Activated CD8-positive, alpha-beta memory T cell treated with anti-CD3 and anti-CD28 coated beads for 1 hour (primary cell): ENCODE measurements at places on chromosomes 11 and 22.

DNA sequence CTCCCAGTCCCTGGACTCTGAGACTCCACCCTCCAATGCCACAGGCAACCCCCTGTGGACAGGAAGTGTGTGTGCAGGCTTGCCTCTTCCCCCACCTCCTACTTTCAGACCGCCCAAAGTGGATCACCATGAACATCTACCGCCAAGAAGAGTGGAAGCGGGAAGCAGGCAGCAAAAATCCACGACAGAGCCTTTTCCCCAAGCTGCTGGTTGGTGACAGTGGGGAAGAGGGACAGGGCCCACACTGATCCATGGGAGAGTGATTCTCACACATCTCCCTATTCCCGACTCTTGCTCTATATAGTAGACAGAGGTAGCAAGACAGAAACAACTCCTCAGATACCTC, 53.4 kb upstream of the SPATA19 start:
- no peak for DNase-seq

DNA sequence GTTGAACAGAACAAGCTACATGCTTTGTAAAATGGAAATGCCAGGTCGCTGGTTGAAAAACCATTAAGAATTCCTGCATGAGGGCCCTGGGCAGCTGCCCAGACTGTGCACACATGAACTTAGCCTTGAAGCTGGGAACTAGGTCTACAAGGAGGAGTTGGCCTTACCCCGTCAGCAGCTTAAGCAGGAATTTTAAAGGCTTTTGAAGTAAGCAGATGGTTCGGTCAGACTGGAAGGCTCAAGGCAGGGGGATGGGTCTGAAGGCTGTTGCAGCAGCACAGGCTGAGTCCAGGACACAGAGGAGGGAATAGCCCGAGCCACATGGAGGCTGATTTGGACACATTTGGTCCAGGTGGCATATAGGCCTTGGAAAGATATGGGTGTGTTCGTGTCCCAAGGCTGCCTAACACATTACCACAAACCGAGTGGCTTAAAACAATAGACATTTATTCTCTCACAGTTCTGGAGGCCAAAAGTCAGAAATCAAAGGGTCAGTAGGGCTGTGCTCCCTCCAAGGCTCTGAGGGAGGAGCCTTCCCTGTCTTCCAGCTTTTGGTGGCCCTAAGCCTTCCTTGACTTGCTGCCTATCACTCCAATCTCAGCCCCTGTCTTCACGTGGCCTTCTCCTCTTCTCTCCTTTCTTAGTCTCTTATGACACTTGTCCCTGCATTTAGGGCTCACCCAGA, 11.6 kb downstream of the LIF start:
- DNase-seq = no peak

DNA sequence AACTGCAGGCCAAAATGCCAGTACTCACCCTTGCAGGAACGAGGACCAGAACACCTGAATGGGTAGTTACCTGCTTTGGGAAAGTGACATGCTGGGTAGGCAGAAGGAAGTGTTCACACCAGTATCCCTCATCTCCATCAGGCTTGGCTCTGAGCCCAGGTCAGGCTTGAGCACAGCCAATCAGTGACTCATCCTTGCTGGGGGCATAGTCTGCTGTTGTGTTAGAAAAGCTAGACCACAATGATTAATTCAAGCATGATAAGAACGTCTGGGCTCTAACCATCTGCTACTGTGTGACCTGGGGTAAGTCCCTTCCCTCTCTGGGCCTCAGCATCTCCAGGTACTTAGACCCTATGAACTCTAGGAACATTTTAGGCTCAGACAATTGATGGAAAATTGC, 450.4 kb downstream of the MIAT start:
- no peak for DNase-seq

GRCh38 chr11:128765571-128766549, 72.0 kb downstream of the FLI1 start:
- DNase-seq = no peak

DNA sequence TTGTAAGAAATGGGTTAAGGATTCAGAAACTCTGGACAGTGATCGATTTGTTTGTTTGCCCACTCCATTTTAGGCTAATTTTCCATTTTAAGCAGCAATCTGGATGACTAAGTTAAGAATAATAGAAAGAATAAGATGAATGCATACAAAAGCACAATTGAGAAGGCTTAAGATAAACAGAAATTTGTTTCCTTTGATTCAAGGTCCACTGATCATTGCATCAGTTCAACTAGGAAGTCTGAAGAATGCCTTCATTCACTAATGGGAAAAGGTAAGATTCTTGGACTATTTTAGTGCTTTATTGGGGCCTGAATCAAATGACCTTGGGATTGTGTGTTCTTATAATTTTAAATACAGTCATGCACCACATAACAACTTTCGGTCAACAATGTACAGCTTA, 140.8 kb downstream of the CADM1 start:
- no peak for DNase-seq

GRCh38 chr11:71971680-71972079, 27.0 kb upstream of the IL18BP start:
- DNase-seq = no peak

- DNase-seq = no peak
Observed at GRCh38 chr11:93256623-93257022, 58.8 kb upstream of the SLC36A4 start.

DNA sequence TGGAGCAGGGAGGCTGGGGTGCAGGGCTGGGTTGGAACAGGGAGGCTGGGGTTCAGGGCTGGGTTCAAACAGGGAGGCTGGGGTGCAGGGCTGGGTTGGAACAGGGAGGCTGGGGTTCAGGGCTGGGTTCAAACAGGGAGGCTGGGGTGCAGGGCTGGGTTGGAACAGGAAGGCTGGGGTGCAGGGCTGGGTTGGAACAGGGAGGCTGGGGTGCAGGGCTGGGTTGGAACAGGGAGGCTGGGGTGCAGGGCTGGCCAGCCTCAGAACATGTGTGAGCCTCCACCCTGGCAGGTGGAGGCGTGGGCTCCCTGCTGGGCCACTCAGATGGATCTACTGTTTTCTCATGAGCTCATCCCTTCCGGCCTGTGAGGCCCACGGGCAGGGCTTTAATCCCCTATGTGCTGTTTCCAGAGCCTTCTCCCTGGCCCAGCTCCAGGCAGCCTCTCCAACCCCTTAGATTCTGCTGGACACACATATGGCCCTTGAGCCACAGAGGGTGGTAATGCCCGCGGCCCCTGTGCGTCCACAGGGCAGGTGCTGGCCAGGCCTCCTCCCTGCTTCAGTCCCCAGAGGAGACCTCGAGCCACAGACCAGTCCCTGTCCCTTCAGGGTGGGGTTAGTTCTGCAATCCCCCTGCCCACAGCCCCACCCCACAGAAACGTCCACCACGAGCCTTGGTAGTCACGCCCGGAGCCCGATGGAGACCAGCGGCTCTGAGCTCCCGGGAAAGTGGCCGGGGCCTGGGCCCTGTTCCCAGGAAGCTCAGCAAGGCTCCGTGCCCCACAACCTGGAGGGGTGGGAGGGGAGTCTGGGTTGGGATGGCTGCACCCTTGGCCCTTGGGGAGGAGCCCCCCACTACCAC, 197.9 kb downstream of the BRD1 start:
- no peak for DNase-seq

DNA sequence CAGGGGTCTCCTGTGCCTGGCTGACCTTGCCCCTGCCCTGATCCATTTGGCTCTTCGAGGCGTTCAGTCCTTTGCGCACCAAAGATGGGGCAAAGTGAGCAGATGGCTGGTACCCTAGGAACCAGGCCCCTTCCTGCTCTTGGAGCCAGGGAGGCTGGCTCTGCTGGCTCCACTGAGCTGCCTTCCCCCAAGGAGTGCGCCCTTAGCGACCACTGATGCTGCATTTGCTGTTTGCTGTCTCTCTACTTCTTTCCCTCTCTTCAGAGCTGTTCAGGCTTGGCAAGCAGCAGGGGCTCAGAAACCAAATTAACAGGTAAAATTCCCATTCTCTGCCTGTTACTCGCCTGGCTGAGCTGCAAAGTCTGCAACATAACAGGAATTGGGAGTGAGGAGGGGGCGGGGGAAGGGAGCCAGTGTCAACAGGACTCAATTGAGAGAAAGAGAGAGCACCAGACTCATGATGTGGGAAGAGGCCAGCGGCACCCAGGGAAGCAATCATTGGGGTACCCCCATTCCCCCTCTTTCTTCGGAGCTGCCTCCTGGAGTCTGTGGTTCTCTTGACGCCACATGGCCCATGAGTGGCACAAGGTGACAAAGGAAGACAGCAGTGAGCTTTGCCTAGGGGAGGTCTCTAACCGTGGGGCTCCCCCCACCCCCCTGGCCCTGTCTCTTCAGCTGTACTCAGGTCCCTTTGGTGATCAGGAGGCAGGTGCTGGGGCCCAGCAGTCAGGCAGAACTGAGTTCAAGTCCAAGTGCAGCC, 102.3 kb downstream of the TP53I11 start:
- no peak for DNase-seq

DNA sequence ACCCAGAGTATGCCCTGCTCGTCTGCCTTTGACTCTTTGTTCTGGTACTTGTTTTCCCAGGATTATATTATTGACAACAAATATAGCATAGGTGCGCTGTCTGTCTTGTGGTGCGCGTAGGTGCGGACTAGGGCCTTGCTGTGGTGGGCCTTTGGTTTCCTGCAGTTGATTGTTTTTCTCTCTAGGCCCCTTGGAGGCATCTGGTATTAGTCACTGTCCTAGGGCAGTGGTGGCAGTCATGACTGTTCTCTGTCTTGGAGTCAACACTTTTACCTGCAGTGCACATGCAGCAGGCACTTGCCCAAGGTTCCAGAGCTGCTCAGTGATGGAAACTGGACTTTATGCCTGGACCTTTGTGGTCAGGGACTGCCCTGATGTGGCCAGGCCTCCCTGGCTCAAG, 18.6 kb downstream of the PPP6R2 start:
- no peak for DNase-seq

- no peak for DNase-seq
Observed at GRCh38 chr11:106091480-106092123, 14.1 kb downstream of the AASDHPPT start.

GRCh38 chr22:17851759-17852158, 77.5 kb upstream of the BID start:
- DNase-seq = no peak

- DNase-seq = peak; percentile 43
Observed at GRCh38 chr22:37623075-37624016, 14.7 kb downstream of the GGA1 start.

DNA sequence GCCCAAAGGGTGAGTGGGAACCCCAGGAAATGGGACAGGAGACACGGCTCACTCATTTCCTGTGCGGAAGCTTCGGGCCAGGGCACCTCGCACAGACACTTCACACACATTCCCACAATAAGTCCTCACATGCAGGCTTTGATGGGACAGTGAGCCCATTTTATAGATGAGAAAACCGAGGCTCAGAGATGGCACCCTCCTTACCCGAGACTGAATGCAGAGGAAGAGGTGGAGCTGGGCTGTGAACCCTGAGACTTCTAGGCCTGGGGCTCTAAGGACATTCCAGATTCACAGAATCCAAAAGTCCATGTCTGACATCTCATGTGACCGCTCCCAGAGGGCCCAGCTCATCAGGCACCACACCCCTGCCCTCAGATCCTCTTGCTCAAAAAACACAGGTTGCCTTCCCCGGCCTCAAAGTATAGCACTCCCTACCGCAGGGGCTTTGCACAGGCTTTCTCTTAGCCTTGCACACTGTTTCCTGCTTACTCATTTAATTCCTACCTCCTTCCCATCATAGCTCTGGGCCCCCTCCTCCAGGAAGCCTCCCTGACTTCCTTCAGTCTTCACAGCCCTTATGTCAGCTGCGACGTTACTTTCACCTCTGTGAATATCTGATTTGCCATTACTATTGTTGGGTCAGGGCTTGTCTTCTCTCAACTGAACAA, 57.1 kb upstream of the TCF20 start:
- DNase-seq = no peak

GRCh38 chr22:19879246-19879570, 24.5 kb upstream of the GNB1L start:
- no peak for DNase-seq

- no peak for DNase-seq
Observed at GRCh38 chr22:50015451-50016307, 3.1 kb upstream of the IL17REL start.

DNA sequence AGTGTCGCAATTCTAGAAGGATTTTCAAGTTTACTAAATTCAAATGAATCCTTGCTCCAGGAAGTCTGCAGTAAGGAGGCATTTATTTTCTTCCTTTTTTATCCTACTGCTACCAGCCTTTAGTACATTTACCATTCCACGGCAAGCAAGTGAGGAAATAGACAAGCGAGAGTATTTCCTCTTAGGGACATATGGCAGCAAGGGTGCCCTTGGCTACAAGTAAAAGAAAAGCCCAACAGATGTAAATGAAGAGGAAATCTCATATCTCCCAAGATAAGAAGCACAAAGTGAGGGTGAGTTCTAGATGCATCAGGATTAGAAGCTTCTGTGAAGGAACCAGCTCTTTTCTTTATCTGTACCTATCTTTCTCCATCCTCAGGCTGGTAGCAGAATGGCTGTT, 37.8 kb upstream of the FZD4 start:
- DNase-seq = no peak

GRCh38 chr22:41828516-41828915, 4.4 kb upstream of the SREBF2 start:
- no peak for DNase-seq

GRCh38 chr11:67371189-67371910, 2.0 kb downstream of the CLCF1 start:
- DNase-seq = no peak

GRCh38 chr11:99513368-99513767, 492.6 kb downstream of the CNTN5 start:
- DNase-seq = no peak

- DNase-seq = no peak
Observed at GRCh38 chr11:112315861-112316739, 55.4 kb upstream of the PLET1 start.

DNA sequence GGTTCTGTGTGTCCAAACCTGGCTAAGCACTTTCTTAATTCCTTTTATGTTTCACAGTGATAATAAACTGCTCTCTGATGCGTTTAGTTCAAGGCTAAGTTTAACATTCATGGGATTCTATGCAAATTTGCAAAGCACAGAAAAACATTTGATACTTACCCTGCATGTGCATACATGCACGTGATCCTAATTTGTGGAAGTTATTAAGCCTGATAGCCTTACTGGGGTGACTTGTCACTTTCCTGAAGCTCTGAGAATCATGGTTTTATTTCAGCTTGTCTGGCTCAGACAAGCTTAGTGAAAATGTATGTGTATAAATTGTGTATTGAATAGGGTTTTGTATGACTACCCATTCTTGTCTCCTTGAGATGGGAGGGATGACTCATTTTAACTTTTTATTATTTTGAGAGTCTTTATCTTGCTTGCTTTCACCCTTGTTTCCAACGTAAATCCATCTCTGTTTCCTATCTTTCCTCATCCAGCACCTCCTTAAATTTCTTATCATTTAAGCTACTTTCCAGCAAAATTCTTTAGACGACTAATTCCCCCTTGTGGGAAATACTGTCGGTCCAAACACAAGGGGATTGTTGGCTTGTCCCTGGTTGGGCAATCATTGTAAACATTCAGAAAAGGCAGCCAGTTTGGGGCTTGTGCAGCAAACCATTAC, 167.1 kb downstream of the C11orf91 start:
- DNase-seq = no peak

GRCh38 chr11:9758637-9759518, 95.0 kb downstream of the SWAP70 start:
- no peak for DNase-seq

- no peak for DNase-seq
Observed at GRCh38 chr22:49035818-49036457, 791.7 kb downstream of the BRD1 start.

GRCh38 chr11:72899238-72899637, 85.0 kb downstream of the ATG16L2 start:
- DNase-seq = no peak

GRCh38 chr11:12771875-12772274, 97.7 kb downstream of the TEAD1 start:
- DNase-seq = no peak
